ENCODE measurements at places on chromosomes 3 and 15.

- DNase-seq, result no peak
Measured at GRCh38 chr3:187002915-187003314, 72.6 kb downstream of the ST6GAL1 start.

GRCh38 chr3:12479919-12480427 lies 4.3 kb upstream of the TSEN2 start:
- DNase-seq, result no peak

- DNase-seq, result no peak
Measured at GRCh38 chr15:64891561-64891960, 20.1 kb upstream of the ANKDD1A start.

DNA sequence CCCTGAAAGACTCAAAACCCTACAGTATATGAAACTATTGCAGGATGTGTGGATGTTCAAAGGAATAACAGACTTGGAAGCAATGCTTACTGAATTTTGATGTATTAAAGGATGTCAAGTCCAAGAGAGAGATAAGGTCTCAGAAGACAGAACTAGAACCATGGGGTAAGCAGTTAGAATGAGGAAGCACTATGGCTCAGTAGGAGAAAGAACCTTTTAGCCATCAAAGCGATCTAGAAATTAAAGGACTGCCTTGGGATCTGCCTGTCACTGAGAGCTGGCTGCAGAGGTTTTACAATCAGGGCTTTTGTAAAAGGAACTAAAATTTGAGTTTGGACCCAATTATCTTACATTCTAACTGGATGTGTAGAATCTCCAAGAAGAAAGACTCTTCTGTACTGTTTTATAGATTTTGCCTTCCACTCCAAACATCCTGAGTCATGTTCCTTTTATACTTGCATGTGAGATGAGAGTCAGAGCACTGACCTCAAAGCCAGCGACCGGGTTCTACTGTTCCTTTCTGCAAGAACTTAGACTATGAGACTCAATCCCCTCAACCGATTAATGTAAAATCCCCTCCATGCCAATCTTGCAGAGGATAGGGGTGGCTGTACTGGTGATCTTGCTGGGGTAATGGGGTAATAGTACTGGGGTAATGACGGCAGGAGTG lies 412.3 kb upstream of the TPRG1 start:
- no peak for DNase-seq

- DNase-seq, result no peak
Measured at GRCh38 chr3:52688266-52688665, 2.4 kb downstream of the GNL3 start.

DNA sequence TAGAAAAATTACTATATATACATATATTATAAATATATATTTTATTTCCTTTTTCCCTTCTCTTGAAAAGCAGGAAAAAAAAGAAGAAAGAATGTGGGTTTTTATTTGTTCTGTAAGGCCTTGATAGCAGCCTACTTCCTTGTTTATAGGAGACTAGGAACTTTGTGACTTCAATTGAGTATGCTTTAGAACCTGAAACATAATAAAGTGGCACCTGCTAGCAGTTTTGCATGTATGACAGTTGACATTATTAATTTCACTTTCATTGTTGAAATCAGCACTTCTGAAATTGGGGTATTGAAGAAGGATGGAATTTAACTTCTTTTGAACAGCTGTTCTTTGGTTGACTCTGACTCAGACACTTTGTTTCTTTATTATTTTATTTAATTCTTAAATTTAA lies 56.9 kb downstream of the GLCE start:
- DNase-seq, result no peak

DNA sequence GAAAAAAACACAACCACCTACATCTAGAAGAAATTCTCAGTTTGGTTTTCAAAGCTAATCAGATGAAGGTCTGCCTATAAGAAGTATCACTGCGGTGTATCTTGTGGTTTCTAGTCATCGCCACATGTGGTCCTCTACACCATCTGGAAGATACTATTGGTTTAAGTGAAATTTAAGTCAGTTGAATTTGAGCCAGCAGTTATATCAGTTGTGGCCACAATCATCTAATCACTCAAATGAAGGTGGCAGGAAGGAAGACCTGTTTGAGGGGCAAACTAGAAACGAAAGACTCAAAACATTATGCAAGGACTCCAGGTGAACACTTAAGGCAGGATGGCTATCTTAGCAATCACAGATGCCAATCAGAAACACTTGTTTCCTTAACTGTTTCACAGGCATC lies 48.7 kb downstream of the ETV5 start:
- no peak for DNase-seq

Measured in effector CD4-positive, alpha-beta T cell (primary cell).